Tongue (tissue), 3 donors: ENCODE measurements at places on chromosomes 5 and 9. TPM values are rescaled to one million over a fixed set of nuclear protein-coding genes. Genes with fewer than 3 reads are reported as not detected.

AKNA gene
- 9.5 TPM for total RNA-seq

- no peak for DNase-seq
Measured at GRCh38 chr5:142411103-142411502, 86.3 kb upstream of the SPRY4 start.

SPRY4 gene
- 15.6 TPM for total RNA-seq

TLE1 gene
- 73.8 TPM for total RNA-seq

ORM2 gene
- total RNA-seq: not detected

GRCh38 chr9:135155396-135155795 is 67.9 kb downstream of the OLFM1 start:
- no peak for DNase-seq

TCF7 gene
- 0.82 TPM for total RNA-seq
